Hypothalamus (tissue), 51 donors: ENCODE measurements at places on chromosomes 1 and 21.

- no peak for DNase-seq
Measured at GRCh38 chr1:15405106-15405850, 4.4 kb upstream of the EFHD2 start.

DNA sequence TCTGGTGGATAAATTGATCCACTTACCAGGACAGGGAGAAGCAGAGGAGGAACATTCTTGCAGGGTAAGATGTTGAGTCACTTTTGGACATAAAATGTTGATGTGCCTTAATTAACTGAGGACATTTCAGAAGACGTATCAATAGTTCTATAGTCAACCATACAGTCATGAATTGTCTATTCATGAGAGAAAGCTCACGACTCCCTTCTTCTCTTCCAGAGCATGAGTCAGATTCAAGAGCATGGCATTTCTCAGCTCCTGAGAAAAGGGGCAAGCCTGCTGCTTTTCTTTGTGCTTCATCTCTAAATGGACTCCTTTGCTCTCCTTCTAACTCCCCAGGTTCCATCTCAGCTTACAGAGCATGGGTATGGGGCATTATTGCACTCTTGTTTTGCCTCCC lies 55.7 kb downstream of the ADGRL4 start:
- DNase-seq, result no peak

DNA sequence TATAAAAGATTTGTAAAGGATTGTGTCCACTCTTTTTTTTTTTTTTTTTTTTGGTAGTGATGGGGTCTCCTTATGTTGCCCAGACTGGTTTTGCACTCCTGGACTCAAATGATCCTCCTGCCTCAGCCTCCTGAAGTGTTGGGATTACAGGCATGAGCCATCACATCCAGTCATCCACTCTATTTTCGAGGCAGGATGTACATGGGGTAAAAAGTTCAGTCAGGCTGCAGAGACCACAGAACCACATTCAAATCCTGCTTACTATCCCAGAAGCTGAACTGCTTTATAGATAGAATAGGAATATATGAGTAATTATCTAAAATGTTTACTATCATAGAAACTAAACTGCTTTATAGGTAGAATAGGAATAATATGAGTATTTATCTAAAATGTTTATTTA lies 26.0 kb upstream of the KCNK2 start:
- no peak for DNase-seq

DNA sequence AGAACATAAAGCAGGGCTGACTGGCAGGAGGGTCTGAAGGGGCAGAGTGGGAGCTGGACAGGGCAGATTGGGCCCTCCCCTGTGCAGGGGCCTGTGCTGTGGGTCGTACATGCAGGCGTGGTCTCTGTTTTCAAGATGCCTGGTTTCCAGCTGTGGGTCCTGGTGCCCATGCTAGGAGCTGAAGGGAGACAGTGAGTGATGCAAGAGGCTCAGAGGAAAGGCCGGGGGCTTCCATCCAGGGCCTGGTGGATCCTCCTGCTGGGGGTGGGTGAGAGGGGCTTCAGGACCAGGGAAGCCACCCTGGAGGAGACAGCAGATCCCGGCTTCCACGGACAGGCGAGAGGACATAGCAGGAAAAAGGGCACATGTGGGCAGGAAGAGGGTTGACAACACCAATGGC lies 349.0 kb upstream of the VAMP3 start:
- no peak for DNase-seq

DNA sequence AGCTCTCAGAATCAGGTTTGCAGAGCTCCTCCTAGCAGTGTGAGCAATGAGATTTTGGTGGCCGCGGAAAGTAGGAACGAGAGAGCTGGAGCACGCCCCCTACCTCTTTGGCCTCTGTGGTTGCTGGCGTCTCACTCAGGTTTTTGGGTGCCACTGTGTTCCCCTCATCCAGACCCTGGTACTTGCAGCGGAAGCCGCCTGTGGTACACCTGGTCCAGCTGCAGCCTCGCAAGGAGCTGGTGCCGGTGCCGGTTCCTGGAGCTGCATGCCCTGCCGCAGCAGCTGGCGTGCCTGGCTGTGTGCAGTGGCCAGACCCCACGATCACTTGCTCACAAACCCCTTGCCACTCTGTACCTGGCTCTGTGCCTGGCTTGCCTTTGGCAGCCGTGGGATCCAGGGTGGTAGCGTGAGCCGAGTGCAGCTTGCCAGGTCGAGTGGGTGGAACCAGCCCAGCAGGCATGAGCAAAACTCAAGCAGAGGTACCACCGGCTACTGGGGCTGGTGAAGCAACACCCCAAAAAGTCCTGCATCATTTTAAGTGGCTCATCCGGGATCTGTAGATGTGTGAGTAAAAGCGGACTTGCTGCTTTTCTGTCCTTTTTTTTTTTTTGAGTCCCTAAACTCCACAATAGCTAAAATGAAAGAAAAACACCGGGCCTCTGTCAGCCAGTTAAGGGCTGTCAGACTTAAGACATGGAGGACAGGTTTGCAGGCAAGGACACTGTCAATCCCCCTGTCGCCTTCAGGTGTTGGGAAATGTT lies 844.9 kb downstream of the KCNT2 start:
- DNase-seq, result no peak

DNA sequence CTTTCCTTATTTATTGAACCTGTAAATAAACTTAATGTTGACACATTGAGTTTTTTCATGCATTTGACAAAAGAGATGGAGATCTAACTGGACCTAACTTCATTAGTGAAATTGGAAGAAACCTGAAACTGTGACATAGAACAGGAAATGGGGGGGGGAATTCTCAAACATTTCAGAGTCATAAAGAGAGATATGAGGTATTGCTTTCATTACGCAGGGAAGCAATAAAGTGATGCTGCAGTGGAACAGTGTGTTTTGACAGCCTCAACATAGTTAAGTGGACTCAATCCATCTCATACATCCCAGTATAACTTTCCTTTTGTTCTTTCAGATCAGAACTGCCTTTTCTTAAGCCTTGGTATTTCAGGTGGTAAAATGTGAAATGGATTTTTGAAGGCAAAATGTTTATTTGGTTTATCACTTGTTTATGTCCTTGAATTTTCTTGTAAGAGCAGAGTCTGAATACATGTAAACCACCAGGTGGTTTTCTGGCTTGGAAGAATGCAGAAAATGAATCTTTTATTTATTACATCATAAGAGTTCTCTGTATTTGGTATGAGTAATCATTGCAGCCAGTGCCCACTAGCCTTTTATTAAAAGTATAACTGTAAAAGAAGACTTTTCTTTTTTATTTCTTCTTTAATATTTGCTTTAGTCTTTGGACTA lies 132.5 kb downstream of the ZNF326 start:
- no peak for DNase-seq

DNA sequence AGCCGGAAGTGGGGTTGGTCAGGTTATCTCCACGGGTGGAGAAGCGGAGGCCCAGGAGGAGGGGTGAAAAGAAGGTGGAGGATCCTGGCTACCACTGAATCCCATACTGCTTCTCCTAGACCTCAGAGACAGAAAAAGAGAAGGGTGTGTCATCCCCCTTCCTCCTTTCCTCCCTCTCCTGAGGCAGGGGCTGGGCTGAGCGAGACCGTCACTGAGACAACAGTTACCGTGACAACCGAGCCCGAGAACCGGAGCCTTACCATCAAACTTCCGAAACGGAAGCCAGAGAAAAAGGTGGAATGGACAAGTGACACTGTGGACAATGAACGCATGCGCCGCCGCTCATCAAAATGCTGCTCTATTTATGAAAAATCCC lies 42.1 kb upstream of the NBPF3 start:
- peak; percentile 3 for DNase-seq

DNA sequence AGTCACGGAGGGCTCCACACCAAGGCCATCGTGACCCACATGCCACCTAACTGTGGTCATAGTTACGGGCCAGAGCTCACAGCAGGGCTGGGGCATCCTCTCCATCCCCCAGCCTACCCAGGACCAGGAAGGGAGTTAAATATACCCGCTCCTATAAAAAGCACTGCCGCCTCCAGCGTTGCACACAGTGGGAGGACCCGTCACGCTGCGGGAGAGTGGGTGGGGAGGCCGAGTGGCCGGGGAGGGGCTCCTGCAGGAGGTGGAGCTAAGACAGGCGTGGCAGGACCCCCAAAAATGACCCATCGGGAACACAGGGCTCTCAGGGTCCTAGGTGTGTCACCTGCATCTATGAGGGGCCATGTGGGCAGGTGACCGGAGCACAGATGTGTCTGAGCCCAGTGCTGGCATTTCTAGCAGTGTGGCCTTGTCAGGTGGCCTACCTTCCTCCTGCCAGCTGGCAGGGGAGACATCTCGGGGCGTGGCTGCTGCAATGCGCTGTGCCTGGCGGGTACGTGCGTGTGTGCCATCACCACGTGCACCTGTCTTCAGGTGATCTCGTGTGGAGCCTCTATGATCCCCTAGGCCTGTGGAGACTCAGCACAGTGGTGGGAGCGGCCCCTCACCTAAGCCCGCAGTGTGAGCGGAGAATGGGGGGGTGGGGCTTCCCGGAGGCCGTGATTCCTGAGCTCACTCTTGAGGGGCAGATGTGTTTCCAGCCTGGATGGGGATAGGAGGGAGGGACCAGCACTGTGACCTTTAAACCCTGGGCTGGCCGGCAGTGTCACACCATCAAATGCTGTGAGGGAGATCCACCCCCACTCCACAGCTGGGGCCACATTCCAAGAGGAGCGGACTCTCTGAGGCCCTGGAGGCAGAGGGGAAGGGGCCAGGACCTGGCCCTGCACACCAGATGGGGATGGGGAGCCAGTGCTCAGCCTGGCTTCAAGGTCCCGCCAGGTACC lies 17.7 kb downstream of the AGRN start:
- no peak for DNase-seq

GRCh38 chr21:34202553-34203372 lies 129.4 kb downstream of the MRPS6 start:
- peak; percentile 34 for DNase-seq

GRCh38 chr1:207298186-207298585 lies 23.3 kb upstream of the CD55 start:
- DNase-seq, result no peak

DNA sequence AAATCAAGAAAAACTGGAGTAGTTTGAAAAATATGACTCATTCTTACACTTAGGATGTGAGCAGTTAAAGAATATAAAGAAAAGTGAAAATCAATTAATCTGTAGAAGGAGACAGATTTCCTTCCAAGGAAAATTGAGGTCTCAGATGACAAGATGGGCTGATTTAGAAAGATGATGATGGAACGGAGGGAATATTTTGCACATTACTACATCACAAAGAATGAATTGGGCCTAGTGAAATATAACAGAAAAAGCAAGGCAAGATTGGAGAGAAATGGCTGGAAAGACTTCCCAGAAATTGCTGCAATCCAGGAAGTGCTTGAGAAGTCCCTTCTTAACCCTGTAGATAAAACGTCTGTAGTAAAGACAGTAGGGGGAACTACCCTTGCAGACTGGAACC lies 169.1 kb upstream of the SYT6 start:
- no peak for DNase-seq

DNA sequence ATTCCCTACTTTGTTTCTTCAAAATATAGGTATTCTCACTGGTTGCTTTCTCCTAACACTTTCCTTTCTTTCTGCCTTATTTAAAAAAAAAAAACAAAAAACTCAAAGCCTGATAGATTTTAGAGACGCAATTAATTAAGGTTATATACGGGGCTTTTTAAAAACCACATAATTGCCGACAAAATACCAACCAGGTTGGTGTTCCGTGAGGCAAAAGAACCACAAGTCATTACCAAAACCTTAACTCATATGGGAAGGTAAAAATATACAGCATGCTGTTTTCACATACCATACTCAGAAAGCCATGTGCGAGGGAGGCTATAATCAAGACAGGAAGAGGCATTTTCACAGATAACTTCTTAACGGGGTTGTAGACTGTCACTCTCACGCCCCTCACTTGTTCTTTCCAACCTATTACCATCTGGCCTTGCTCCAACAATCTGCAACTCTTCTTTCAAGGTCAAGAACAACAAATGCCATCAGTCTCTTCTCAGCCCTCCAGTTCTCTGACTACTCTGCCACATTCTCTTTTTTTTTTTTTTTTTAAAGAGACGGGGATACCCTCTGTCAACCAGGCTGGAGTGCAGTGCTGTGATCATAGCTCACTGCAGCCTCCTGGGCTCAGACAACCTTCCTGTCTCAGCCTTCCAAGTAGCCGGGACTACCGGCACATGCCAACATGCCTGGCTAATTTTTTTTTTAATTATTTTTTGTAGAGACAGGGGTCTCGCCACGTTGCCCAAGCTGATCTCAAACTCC lies 102.6 kb downstream of the APP start:
- no peak for DNase-seq

DNA sequence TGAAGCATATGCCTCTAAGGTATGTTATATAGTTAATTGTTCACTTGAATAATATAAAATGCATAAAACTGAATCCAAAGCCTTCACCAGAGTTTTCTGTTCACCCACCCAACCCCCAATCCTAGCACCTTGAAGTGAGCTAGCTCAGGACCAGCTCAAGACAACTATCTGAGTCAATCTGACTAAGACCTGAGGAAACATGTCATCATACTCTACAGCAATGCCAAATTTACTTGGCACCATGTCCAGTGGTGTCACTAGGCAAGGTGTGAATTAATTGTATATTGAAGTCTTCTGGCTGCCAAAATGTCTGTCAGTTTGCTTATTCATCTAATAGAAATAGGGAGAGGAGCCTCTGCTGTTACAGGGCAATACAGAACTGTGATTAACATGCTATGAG lies 3.8 kb downstream of the DNASE2B start:
- DNase-seq, result no peak
